ENCODE measurements at places on chromosomes 5 and 9. TPM values are rescaled to one million over a fixed set of nuclear protein-coding genes. Genes with fewer than 3 reads are reported as not detected.
A peak's percentile ranks its signal among the peaks of the same experiment; 100 is the strongest.

DNA sequence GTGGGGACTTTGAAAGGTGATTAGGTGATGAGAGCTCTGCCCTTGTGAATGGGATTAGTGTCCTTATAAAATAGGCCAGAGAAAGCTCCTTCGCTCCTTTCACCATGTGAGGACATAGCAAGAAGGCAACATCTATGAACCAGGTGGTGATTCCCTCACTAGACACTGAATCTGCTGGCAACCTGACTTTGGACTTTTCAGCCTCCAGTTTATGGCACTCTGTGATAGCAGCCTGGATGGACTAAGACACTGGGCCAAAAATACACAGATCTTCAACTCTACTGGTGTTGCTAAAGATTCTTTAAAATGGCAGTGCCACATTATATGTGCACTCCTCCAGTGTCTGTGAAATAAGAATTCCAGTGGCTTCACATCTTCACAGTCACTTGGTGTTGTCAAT lies 41.2 kb upstream of the COL15A1 start:
- no peak for DNase-seq

DNA sequence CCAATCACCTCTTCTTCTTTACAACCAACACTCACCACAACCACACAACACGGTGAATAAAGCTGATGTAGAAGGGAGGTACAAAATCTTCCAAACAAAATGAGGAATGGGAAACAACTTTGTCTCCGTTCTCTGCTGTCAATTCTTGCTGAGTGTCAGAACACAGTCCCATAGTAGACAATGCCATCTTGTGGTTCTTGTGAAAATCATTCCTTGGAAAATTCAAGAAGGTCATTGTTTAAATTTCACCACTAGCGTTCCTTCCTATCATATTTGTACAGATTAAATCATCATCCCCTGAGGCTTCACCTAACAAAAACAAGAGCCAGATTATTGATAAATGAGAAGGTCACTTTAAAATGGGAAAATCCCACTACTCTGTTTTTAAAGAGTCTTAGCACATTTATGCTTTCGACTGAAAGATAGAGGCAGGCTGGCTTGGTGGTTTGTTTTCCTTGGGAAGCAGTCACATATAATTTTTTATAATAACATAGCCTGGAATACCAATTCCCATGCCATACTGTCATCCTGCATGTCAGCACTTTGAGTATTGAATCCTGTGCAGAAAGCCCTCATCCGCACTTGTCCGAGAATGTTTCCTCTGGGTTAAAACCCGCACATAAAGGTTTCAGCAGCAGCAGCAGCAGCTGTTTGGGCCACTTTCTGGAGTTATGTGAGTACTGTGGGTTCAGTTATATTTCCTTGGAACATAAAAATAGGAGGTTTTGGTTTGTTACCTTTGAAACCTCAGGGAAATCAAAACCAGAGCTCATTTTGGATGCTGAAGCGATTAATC lies 395.0 kb upstream of the SMARCA2 start:
- DNase-seq = peak; percentile 20

The SLIT3 gene
- 0.08 TPM for total RNA-seq

The GPR151 gene
- total RNA-seq = not detected

DNA sequence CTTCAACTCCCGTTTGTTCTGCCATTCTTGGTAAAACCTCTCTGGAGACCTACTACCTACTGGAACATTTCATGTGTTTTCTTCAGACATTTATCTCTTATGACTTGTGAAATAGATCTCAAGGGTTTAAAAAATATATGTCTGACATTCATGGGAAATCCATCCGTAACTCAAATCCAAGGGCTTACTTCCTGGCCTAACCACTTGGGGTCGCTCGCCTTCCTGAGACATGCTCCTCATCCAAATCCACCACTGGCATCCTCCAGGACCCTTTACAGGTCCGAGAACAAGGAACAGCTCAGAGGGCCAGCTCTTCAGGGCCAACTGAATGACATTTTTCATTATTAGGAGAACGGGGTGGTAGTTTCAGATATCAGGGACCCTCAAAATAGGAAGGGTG lies 235.1 kb upstream of the TUT7 start:
- DNase-seq = no peak

DNA sequence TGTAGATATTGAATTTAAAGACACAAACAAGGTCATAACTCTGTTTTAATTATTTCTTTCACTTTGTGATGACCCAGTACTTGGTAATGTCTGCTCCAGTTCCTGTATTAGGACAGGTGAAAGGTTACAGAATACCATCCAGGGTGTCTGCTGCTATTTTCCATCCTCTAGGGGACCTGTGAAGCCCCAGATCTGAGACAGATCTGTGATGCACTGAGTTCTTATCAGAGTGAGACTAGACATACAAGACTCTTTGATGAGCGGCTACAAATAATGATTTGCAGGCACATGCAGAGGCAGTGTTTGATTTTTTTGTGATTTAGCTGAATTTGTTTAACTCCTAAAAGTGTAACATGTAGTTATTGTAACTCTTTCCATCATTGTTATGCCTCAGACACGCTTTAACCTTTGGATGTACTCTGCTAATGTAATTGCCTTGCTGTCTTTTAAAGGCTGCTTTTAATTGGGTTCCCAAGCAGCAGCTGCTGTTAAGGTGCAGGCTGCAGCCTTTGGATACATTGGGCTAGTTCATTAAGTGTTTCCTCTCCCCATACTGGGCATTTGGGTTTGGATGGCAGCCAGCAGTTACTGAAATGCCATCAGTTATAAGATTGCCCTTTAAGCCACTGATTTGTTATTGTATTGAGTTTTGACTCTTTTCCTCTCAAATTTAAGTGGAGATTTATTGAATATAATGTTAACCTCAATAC lies 63.3 kb downstream of the RASGRF2 start:
- DNase-seq = no peak

DNA sequence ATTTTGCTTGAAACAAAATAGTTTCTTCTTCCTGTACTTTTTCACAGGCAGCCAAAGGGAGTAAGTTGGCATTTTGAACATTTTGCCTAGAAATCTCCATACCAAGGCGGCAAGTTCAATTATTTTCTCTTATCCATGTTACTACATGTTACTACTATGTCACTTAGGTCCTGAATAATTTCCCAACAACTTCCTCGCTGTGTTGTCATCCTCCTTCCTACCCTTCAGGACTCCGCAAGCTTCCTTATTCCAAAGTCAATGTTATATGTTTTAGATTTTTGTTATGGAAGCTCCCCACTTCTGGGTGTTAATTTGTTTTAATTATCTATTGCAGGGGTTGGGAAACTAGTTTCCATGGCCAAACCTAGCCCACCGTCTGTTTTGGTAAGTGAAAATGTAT lies 9.9 kb upstream of the B4GALT1 start:
- DNase-seq = no peak

- DNase-seq = no peak
Measured at GRCh38 chr9:125883565-125884217, 136.5 kb downstream of the PBX3 start.

- no peak for DNase-seq
Measured at GRCh38 chr5:111556501-111556900, 44.2 kb upstream of the STARD4 start.

- DNase-seq = peak; percentile 33
Measured at GRCh38 chr5:62134811-62135210, 171.2 kb upstream of the KIF2A start.

GRCh38 chr5:21574961-21575360 lies 1278.2 kb downstream of the CDH12 start:
- DNase-seq = no peak

The DNAJC25 gene
- total RNA-seq = 4.8 TPM

GRCh38 chr5:177367981-177368868 lies 10.5 kb downstream of the RGS14 start:
- DNase-seq = no peak

Measured in HT1080 (cell line).